ENCODE measurements at places on chromosomes 6 and 20. TPM values are rescaled to one million over a fixed set of nuclear protein-coding genes. Genes with fewer than 3 reads are reported as not detected.

DNA sequence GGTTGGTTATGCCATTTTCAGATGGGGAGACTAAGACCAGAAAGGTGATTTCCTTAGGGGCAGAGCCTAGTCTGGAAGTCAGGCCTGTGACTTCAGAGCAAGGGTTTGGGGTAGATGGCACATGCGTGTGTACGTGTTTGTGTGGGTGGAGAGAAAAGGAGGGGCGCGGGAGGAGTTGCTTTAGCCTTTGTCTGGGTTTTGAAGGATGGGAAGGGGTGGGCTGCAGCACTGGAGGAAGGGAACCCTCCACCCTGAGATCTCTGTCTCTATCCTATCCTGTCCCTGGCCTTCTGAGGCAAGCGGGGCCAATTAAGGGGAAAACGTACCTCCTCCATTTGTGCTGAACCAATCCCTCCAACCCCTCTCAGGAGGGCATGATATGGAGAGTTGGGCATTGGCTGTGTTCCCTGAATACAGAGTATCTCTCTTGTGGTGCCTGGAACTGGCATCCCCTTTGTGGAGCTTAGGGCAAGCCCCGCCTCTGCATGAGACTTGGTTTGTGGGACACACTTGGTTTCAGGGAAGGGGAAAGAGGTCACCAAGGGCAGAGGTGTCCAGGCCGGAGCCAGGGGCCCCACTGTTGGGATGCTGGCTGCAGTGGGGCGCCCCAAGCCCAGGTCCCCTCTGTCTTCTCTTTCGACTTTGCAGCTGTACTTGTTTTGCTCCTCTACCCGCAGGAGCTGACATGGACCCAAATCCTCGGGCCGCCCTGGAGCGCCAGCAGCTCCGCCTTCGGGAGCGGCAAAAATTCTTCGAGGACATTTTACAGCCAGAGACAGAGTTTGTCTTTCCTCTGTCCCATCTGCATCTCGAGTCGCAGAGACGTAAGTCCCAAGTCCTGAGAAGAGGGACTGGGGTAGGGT, at the start of gene DBNDD2:
Gene DBNDD2, plus strand, starts transcription at position 507 of the 863 bp plus-strand sequence. Its CDS starts 179 bp downstream, at position 686.
- DNase-seq = no peak

DNA sequence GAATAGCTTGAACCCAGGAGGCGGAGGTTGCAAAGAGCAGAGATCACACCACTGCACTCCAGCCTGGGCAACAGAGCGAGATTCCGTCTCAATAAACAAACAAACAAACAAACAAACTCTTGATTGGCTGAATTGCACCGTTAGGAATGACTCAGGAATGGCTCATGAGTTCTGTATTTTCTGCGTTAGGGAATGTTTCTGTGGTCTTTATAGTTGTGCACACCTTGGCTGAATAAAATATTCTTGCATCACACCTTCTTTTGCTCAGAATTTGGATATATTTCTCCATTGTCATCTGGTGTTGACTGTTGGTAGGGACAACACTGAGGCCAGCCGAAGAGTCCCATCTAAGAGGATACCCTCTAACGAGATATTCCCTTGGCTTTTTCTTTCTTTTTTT, 19.6 kb upstream of the PI16 start:
- no peak for DNase-seq

- no peak for DNase-seq
Measured at GRCh38 chr6:100184473-100184872, 190.4 kb upstream of the MCHR2 start.

DNA sequence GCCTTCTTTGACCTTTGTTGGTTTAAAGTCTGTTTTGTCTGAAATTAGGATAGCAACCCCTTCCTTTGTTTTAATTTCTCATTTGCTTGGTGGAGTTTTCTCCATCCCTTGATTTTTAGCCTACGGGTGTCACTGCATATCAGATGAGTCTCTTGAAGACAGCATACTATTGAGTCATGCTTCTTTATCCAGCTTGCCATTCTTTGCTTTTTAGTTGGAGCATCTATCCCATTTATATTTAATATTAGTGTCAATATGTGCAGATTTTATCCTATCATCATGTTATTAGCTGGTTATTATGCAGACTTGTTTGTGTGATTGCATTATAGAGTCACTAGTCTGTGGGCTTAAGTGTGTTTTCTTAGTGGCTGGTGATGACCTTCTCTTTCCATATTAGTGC, 622.2 kb downstream of the MMUT start:
- DNase-seq = no peak

DNA sequence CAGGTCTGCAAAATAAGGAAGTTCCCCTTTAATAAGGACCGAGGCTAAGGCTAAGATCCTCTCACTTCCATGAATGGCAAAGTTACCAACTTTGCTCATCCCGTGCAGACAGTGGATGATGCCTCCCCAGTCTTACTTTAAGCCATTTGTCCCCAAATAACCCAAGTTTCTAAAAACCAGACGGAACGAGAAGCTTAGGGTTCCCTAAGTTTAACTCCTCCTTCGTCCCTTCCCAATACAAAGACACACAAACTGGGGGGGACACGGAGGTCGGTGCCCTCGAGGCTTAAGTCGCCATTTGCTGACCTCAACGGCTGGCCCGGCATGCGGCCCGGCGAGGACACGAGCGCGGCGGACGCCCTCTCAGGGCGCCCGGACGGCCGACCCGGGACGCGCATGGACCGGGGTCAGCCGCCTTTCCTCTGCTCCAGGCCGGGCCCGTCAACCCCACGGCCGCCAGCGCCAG, 527 bp downstream of the FBXO30 start:
- DNase-seq = peak; percentile 49

- no peak for DNase-seq
Measured at GRCh38 chr6:29864037-29864810, 36.6 kb downstream of the HLA-G start.

DNA sequence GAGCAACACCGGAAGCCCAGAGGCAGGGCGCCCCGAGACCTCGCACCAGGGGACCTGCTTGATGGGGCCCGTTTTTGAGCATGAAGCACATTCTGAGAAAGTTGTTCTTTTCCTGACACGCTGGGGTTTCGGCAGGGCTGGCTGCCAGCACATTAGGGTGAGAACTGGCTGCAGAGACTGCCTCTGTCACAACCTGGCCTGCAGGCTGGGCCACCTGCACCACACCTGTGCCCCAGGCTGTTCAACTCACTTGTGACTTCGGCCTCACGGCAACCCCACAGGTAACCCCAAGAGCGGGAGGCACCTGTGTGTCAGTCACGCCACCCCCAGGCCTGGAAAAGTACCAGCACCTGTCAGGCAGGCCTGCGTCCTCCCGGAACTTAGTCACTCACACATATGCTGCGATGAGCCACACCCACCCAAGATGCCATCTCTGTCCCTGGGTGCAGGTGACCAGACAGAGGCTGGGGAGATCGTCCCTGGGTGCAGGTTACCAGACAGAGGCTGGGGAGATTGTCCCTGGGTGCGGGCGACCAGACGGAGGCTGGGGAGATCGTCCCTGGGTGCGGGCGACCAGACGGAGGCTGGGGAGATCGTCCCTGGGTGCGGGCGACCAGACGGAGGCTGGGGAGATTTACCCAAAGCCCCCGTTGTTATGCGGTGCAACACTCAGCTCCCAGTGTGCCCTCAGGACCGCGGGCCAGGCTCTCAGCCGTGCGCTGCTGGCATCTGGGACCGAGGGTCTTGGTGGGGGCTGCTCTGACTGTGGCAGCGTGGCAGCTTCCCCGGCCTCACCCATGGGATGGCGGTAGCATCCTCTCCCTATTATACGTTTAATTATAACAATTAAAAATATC, 82.5 kb upstream of the BHLHE23 start:
- DNase-seq = peak; percentile 2

GRCh38 chr6:34484899-34485298, 19.0 kb downstream of the PACSIN1 start:
- DNase-seq = no peak

DNA sequence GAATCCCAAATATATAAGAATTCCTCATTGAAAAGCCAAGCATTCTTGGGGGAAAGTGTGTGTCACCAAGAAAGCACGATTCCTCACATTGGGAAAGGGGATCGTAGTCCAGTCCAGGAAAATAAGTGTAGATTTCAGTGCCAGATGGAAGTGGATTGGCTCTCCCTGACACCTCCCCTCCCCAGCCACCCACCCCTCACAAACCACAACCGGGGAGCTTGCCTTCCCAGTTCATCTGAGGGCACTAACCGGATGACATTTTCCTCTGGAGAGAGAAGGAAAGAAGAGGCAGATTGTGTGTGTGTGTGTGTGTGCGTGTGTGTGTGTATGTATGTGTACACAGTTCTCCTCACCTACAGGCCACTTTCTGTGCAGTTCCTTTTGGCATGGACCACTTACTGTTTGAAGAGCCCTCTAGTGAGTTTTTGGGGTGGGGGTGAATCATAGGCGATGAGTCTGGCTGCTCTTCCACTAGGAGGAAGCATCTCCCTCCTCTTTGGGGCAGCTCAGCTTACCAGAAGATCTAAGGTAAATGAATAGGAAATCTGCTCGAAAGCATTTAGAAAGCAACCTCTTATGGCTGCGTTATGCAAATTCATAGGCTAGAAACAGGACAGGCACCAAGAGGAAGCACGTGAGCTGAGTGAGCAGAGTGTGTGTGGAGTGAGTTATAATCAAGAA, 20.8 kb downstream of the DAAM2 start:
- DNase-seq = no peak

- DNase-seq = no peak
Measured at GRCh38 chr6:127586372-127586771, 9.4 kb downstream of the C6orf58 start.

DNA sequence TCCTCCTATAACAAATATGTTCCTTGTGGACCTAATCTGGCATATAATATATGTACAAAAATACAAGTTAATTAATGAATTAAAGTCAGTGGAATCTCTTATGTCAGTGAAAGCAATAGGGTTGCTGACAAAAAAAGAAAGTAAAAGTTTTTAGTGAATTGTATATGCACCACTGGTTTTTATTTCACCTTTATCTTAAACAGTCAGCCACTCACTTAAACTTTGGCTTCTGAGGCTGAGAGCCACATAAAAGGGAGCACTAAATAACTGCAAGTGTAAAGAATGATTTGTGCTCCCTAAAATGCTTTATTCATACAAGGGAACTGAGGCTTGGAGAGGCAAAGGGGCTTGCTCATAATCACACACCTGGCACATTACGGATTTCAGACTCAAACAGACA, 9.9 kb upstream of the F13A1 start:
- DNase-seq = no peak

DNA sequence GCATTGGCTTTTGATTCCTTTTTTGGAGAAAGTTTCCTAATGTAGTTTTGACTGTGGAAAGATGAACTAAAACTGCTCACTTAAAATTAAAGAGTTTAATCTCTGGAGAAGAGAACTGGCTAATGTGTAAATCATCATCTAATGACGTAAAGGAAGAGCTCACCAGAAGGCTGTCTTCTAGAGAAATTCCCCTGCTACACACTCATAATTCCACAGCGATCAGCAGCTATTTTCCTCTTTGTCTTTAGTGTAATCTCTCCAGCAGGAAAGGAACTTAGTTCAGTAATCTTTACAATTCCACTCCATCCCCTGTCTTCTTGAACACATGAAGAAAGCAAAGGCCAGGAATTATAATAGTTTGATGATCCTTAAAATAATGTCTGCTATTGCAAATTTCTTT, 15.8 kb downstream of the SPTLC3 start:
- no peak for DNase-seq

DNA sequence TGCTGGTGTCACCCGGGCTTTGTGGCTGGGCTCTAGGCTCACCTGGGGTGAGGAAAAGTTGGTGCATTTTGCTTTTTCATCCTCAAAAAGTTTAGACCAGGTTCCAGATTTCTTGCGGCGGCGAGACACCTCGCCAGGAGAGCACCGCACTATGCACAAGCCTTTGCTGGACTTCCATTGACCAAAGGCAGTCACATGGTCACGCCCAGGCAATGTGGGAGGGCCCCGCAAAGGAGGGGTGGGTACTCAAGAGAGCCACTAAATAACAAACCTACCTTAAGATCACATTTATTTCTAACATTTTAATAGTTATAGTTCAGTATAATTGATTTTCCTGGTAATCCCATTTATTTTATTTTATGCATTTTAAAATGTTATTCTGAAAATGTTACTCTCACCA, 3.0 kb upstream of the KIF16B start:
- DNase-seq = no peak

DNA sequence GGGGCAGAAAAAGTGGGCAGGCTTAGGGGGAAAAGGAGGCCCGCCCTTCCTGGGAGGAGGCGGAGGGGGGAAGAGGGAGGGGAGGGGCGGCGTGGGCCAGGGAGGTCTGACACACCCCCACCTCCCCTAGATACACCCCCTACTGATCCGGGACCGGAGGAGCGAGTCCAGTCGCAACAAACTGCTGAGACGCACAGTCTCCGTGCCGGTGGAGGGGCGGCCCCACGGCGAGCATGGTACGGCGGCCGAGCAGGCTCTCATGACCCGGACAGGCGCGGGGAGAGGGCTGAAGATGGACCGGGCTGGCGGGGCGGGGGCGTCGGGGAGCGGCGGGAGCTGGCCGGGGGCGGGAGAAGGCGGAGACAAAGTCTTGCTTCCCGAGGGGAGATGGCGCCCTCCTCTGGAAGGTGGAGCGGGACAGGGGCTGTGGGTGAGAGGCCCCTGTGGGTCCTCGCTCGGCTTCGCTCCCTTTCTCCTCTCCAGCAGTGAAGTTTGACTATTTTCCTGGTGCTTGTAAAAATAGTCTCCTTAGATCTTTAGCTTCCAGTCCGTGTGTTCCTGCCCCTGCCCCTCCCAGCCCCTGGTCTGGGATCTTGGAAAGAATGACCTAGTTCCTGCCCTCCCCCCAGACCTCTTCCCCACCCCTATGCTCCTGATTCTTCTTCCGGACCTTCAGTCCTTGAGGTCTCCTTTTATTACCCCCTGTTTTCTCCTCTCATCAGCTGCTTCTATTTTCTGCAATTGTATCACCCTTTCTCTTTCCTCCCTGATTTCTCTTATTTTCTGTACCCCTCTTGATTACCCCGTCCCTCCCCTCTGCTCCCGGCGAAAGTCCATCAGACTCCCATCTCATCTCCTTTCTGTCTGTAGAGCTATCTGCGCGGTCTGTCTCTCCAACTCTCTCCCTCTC, 6.1 kb downstream of the SYNGAP1 start:
- DNase-seq = peak; percentile 89

GRCh38 chr6:124882579-124883393, 79.5 kb upstream of the RNF217 start:
- no peak for DNase-seq

- DNase-seq = no peak
Measured at GRCh38 chr6:16690608-16691142, 70.6 kb downstream of the ATXN1 start.

- DNase-seq = no peak
Measured at GRCh38 chr20:37643400-37643799, 50.4 kb upstream of the CTNNBL1 start.

- no peak for DNase-seq
Measured at GRCh38 chr6:5058254-5058653, 26.9 kb upstream of the PPP1R3G start.

DNA sequence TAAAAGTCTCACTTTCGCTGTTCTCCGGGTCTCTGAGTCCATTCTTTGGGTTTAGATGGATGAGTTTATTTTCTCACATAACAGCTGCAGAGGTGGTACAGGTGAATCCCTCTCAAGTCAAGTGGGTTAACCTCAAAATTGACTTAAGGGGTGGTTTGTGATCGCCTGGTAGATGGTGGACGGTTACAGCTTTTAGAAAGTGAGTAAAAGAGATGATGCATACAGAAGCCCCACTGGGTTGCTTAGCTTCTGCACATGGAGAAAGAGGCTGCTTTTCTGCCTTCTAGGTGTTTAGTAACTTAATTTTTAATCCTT, 146.7 kb downstream of the TRIM27 start:
- DNase-seq = no peak

- DNase-seq = peak; percentile 84
Measured at GRCh38 chr6:44041461-44042260, 85.6 kb downstream of the MRPL14 start.

The PTPRA gene
- total RNA-seq = 60.0 TPM

The SDC4 gene
- total RNA-seq = 66.9 TPM

The SLC23A2 gene
- total RNA-seq = 135 TPM

The HLA-F gene
- total RNA-seq = 53.0 TPM

The TRIM27 gene
- total RNA-seq = 72.2 TPM

The FOXF2 gene
- total RNA-seq = 1.2 TPM

The TAGAP gene
- total RNA-seq = 2.2 TPM

The CHD6 gene
- 38.7 TPM for total RNA-seq
